ENCODE measurements at places on chromosomes 1 and 21. TPM values are rescaled to one million over a fixed set of nuclear protein-coding genes. Genes with fewer than 3 reads are reported as not detected.

DNA sequence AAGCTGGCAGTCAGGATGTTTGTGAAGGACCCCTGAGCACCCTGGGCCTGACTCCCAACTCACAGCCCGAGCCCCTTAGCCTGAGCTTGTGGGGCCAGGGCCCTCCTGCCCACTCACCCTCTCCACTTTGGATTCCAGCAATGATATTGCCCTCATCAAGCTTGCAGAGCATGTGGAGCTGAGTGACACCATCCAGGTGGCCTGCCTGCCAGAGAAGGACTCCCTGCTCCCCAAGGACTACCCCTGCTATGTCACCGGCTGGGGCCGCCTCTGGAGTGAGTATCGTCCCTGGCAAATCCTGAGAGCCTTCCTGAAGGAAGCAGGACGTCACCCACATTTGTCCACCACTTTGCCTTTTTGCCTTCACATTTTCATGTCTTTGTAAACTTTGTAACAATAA, 5.0 kb downstream of the CTRC start:
- H3K27ac ChIP-seq = no peak overlapping the region
- H3K4me3 ChIP-seq = no peak overlapping the region
- no peak for DNase-seq
- no peaks in the 10 kb centered on the region for H3K36me3 ChIP-seq
- H3K27me3 ChIP-seq = no peaks in the 10 kb centered on the region

DNA sequence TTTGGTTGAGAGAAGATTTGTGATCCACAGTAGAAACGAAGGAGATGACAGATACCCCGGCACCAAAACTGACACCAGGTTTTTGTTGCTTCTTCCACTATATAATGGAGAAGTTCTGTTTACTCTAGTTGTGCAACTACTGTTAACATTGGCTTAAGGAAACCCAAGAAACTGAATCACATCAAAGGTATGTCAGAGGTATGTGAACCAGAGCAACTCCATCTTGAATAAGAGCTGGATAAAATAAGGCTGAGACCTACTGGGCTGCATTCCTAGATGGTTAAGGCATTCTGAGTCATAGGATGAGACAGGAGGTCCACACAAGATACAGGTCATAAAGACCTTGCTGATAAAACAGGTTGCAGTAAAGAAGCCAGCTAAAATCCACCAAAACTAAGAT, 173.7 kb upstream of the CAMK1G start:
- H3K27me3 ChIP-seq = no peaks in the 10 kb centered on the region
- H3K4me3 ChIP-seq = no peak overlapping the region
- no peaks in the 10 kb centered on the region for H3K36me3 ChIP-seq
- no peak overlapping the region for H3K27ac ChIP-seq
- H3K4me1 ChIP-seq = no peaks in the 10 kb centered on the region
- no peak for DNase-seq

DNA sequence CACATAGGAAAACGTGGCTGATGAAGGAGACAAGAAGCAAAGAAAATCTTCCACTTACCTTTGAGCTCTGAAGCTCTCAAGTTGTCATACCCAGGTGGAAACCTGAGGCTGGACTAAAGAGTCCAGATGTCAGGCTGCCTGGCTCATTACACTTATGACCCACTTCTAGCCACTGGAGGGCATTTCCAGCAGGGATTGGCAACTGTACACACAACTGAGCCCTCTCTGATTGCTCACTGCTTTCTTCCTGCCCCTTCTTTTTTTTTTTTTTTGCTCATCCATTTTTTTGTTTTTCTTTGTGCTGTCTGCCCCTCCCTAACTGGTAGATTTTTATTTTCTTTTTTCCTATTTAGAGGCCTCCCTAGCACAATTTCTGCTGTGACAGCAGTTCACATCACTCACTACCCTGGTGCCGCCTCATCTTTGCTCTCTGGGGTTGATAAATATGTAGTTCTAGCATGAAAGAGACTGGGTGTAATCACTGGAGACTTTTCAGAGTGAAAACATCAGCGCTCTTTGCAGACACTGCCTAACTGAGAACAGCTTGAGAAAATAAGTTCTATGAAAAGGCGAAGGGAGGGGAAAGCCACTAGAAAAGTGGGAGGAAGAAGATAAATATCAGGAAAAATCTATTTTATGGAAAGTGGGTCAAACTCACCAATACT, 334.5 kb downstream of the NUF2 start:
- H3K27ac ChIP-seq = no peak overlapping the region
- no peaks in the 10 kb centered on the region for H3K27me3 ChIP-seq
- no peaks in the 10 kb centered on the region for H3K36me3 ChIP-seq
- no peak for DNase-seq
- no peak overlapping the region for H3K4me3 ChIP-seq
- H3K4me1 ChIP-seq = no peaks in the 10 kb centered on the region

DNA sequence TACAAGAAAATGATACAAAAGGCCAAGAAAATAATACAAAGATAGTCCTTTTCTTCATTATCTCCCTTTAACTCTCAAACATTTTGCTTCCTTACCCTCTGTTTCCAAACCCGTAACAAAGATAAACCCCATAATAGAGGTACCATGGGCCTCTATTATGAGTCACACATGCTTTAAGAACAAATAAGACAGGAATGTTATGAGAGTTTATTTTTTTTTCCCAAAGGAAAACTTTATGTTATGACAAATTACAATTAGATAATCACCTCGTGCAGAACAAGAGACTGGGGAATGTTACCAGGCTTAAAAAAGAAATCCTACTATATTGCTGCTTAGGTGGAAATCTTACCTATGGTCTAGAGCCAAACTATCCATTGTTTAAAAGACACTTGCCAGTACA, 272.0 kb downstream of the BRINP3 start:
- H3K4me1 ChIP-seq = no peaks in the 10 kb centered on the region
- no peak overlapping the region for H3K4me3 ChIP-seq

DNA sequence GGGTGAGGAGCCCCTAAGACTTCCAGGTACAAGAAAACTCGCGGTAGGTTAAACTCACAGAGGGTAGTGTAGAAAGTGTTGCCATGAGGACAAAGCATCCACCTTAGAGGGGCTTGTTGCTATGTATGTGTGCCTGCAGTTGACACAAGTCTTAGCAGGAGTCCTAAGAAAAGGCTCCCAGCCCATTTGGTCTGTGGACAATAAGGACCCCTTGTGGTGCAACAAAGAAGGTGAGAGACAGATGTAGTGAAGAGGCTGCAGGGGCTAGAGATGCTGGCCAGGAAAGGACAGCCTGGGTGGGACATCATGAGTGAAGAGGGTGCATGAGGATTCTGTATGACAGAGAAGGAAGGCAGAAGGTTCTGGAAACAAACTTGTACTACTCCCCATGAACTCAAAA, 36.3 kb upstream of the IL10 start:
- no peaks in the 10 kb centered on the region for H3K27me3 ChIP-seq
- no peak overlapping the region for H3K4me3 ChIP-seq
- DNase-seq = no peak

DNA sequence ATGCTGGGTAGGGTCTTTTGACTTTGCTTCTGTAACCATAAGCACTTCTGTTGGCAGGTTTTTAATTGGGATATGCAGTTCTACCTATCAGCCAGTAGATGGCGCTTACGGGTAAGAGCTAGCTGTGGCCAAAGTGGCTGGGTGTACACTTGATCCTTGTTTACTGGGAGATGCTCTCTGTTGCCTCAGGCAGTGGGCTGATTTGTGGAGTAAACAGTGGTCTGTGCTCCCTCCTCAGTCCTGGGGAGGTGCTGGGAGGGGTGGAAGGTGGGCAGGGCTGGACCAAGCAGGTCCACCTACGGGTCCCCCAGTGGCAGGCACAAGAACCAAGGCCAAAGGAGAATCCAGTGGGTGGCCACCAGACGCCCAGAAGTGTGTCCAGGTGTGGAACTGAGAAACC, 43.4 kb downstream of the RALGPS2 start:
- DNase-seq = no peak
- H3K27me3 ChIP-seq = no peaks in the 10 kb centered on the region
- H3K4me1 ChIP-seq = no peaks in the 10 kb centered on the region
- H3K4me3 ChIP-seq = no peak overlapping the region
- no peaks in the 10 kb centered on the region for H3K36me3 ChIP-seq

DNA sequence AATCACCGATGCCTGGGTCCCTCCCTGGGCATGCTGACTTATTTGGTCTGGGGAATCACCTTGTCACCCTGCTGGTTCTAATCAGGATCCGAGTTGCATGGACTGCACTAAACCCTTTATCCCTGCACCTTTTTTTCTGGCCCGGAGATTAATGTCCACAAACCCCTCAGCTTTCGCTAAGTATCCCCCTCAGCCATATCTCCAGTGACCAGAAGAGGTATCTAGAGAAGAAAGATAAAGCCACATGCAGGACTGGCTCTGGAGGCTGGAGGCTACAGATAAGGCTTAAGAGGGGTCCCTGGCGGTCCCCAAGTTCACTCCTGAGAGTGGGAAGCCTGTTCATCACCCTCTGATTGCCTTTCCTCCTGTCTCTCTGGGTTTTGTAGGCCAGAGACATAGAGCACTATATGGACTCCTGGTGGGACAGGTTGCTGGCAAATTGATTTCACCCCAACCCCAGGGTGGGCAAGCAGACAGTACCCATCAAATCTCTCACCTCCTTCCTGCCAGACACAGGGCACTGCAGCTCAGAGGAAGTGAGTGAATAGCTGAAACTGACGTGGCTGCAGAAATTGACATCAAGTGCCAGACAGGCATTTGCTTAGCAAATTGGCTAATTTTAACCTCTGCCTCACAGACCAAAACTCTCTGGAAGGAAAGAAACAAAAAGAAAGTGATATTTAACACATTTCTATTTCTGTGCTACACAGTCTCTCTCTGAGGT, 38.8 kb downstream of the HMGB4 start:
- peak overlapping the region; percentile 75 for H3K27ac ChIP-seq
- H3K4me3 ChIP-seq = no peak overlapping the region
- no peaks in the 10 kb centered on the region for H3K27me3 ChIP-seq

GRCh38 chr1:204571128-204571527, 54.9 kb downstream of the MDM4 start:
- no peaks in the 10 kb centered on the region for H3K27me3 ChIP-seq
- H3K36me3 ChIP-seq = no peaks in the 10 kb centered on the region
- H3K4me3 ChIP-seq = no peak overlapping the region
- no peaks in the 10 kb centered on the region for H3K4me1 ChIP-seq

- peak; percentile 80 for DNase-seq
- H3K4me1 ChIP-seq = no peaks in the 10 kb centered on the region
These were observed 1.0 kb upstream of the S100B start for GRCh38 chr21:46605767-46606426.

GRCh38 chr1:14090062-14090461, 390.1 kb downstream of the PRDM2 start:
- no peak overlapping the region for H3K27ac ChIP-seq
- H3K27me3 ChIP-seq = no peaks in the 10 kb centered on the region

PRDM16 gene
- total RNA-seq = 80.7 TPM

PYCR2 gene
- total RNA-seq = 43.9 TPM

DRAXIN gene
- total RNA-seq = 0.21 TPM

SPRR2A gene
- not detected for total RNA-seq

MCOLN2 gene
- total RNA-seq = 1.1 TPM

PRPF38A gene
- total RNA-seq = 36.2 TPM

LHX8 gene
- total RNA-seq = not detected

ST6GALNAC5 gene
- total RNA-seq = 11.7 TPM

HSD17B7 gene
- 15.4 TPM for total RNA-seq
